ENCODE measurements at places on chromosomes 3 and 15.

GRCh38 chr15:75366163-75366562, 2.2 kb downstream of the MAN2C1 start:
- DNase-seq, result no peak

GRCh38 chr15:92429378-92430068, 35.8 kb downstream of the ST8SIA2 start:
- DNase-seq, result no peak

GRCh38 chr3:138187296-138188012, at the start of gene ARMC8:
TSS of gene ARMC8 (plus strand) at chr3:138187301. CDS start at chr3:138187555, 254 bp downstream.
- DNase-seq, result peak; percentile 12

DNA sequence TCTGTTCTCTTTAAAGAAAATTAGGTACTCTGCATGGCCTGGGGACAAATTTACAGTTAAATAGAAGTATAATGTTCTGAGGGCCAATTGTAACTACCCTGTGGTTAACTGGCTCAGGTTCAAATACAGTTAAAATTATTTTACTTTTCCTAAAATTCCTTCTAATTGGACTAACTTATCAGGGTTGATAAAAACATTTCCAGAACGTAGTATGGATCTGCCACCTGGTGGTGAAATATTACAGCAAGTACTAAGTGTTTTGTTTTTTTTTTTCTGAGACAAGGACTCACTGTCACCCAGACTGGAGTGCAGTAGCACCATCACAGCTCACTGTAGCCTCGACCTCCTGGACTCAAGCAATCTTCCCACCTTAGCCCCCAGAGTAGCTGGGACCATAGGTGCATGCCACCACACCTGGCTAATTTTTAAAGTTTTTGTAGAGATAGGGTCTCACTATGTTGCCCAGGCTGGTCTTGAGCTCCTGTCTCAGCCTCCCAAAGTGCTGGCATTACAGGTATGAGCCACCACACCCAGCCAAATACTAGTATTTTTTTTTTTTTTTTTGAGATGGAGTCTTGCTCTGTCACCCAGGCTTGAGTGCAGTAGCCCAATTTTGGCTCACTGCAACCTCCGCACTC, 29.2 kb downstream of the NEO1 start:
- DNase-seq, result peak; percentile 66

GRCh38 chr3:37014620-37015019, 21.3 kb downstream of the MLH1 start:
- no peak for DNase-seq

DNA sequence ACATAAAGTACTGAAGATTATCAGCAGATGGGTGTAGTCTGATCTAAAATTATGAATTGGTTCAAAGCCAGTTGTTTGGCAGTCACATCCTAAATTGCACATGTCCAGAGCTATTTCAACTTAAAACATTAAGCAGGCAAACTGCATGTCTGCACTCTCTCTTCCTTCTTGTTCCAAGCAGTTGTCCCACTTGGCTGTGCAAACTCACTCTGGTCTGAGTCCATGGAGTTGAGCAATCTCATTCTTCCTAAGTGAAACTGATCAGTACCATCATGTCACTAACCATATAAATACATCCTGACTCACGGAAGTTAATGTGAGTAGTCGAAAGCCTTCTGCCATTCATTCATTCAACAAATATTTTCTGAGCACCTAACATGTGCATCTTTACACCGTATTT, 353.0 kb downstream of the ROBO1 start:
- DNase-seq, result no peak

- DNase-seq, result no peak
Observed at GRCh38 chr3:46851364-46852333, 11.6 kb downstream of the MYL3 start.

DNA sequence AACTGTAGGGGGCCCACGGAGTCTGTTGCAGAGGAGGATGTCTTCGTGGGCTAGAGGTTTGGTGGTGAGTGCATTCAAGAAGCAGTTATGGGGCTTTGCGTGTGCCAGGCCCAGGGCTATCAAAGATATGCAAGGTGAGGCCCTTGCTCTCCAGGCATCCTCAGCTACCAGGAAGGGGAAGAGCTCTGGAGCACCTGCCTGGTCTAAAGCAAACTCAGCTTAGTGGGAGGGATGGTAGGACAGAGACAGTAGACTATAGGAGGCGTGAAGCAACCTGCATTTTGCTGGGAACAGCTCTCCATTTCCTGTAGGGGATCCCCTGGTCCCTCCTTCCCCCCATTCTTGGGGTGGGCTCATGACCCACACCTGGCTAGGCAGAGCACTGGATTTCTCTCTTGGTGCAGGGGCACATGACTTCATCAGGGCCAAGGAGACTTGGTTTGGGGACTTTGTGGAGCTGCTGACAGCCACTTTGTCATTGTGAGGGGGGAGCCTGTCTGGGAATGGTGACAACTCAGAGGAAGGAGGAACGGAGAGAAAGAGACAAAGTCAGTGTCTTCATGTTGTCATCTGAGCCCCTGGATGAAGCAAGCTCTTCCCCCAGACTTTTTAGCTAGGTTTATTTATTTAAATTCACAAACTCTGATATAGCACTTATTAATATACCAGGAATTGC, 8.6 kb upstream of the EEFSEC start:
- DNase-seq, result no peak

DNA sequence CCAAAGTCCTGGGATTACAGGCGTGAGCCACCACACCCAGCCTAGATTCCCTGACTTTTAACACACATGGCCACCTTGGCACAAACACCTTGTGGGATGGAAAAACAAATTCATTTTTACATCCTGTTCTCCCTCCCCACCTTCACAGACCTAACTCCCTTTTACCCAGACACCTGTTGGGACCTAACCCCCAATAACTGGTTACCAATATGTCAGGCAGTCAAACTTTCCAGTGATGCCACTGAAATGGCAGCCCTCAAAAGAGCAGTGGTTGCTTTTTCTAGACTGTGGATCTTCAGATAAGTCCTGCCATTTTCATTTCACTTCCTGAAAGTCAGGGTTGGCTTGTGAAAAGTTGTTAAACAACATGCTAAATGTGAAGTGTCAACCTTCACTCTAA, 34.9 kb downstream of the SIN3A start:
- no peak for DNase-seq

DNA sequence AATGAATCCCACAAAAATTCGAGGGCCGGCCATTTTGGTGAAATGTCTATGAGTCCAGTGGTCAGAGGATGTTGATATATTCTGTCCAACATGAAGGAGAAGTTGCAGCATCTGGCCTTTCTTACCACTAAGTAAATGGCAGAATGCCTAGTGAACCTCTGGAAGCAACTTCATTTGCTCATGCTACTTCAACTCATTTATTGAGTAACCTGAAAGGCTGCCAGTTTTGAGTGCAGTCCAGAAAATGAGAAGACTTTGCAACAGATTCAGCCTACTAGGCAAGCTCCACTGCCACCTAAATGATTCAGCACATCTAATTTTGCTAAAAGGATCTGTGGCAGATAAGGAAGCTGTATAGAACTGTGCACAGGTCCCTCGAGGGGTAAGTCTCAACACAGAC, 265.0 kb downstream of the OPA1 start:
- no peak for DNase-seq

- peak; percentile 27 for DNase-seq
Observed at GRCh38 chr15:26864664-26865191, 2.1 kb upstream of the GABRA5 start.

DNA sequence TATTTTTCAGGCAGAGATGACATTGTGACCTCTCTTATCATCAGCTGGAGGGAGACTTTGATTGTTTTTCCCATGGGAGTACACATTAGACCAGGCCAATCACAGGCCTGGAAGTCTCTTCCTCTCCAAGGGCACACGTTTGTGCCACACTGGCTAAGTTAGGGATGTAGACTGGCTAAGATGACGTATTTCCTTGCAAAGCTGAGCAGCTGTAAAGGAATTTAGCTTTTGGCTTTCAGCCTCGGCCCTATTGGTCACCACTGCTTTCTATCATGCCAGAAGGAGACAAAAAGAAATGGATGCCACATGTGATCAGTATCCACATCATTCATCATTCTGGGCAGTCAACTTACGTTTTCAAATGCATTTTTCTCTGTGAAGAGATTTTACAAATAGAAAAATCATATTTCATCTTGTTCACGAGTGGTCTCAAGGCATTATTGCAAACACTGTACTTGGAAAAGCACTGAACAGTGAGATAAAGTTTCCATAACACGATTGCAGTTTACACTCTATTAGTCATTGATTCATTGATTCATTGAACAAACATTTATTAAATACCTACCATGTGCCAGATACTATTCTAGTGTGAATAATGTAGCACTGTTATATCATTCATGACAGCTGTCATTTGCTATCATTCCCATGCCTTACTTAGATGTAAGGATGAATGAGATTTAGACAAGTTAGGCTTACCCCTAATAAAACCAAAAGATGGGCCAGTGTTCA, 27.0 kb upstream of the RNF7 start:
- no peak for DNase-seq

GRCh38 chr15:39331584-39331983, 249.3 kb upstream of the THBS1 start:
- no peak for DNase-seq

DNA sequence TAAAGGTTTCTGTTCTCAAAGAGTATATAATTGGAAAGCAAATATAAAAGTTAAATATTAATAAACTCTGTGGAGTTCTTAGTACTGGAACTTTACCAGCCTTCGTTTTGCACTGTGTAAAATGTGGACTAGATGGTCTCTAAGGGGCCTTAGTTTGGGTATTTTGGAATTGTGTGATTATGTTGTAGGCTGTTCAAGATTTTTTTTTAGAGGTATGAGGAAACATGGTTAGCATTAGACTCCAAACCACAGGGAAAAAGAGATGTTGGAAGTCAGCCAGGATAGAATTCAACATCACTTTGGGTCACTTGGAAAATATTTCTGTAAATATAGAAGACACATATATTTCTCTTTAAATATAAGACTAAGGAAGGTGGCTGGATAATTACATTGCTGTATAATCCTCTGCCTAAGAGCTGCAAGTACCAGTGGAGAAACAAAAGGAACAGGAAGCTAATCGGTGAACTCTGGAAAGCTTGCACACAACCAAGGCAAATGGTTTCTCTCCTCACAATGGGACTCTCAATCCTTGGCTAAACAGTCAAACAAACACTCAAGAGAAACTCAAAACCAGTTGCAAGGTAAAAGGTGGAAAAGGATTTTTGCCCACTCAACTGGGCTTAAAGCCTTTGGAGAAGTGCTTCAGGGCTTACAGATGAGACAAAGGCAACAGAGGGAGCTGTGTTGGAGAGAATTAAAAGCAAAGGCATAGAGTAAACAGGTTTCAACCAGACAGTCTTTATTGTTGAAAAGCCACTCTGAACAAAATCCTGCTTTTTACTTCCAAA, 141.7 kb downstream of the NR1D2 start:
- DNase-seq, result peak; percentile 50

GRCh38 chr15:73631915-73632669, 1.1 kb downstream of the NPTN start:
- DNase-seq, result no peak

DNA sequence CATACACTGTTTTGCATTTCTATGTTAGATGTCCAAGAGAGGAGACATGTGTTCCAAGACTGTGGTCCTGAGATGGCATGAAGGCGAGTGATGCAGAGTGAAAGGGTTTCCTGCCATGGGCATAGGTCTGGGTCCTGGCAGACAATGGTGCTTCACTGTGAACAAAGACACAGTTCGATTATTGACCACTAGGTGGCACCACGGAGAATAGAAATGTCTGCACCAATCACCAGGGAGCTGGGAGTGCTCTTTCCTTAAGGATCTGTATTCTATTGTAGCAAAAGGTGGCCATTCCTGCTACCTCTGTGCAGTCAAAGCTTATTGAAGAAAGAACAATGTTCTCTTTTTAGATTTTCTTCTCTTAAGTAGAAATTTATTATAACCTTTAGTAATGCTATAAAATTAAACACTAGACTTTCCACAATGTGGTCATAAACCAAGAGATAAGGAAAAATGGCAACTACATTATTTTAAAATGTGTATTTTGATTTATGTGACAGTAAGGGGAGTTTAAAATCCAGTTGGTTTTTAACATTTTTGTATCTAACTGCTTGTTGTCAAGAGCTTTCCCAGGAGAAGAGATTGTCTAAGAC, 88.7 kb downstream of the GABRG3 start:
- peak; percentile 33 for DNase-seq

DNA sequence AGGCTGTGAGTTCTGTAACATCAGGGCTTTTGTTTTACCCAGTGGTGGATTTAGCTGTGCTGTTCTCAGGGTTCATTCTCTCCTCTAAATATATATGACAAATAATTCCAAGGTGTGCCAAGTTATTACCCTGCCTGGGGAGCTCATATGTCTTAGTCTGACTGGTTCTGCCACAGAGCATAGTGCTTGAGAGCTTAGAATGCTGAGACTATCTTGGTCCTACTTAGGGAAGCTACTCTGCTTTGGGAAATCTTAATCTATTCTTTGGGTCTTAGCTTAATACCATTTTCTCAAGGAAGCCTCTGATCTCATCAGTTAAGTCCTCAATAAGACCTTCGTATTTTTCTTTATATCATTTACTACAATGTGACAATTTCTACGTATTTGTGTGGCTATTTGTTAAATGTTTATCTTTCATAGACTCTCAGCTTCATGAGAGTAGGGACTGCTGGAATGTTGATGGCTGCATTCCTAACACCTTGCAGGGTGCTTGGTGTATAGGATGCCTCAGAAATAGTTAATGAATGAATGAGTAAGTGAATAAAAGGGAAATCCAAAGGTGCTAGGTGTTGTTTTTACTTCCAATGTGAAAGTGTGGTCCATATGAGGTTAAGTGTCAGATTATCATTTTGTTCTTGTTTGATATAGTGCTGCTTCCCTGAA, 1.8 kb downstream of the OTOL1 start:
- no peak for DNase-seq

All from NCI-H1436 (cell line).